GM12865 (cell line): ENCODE measurements at places on chromosomes 3 and 15.

- DNase-seq = peak; percentile 74
These were observed 136.2 kb downstream of the CHDH start for GRCh38 chr3:53709860-53710674.

DNA sequence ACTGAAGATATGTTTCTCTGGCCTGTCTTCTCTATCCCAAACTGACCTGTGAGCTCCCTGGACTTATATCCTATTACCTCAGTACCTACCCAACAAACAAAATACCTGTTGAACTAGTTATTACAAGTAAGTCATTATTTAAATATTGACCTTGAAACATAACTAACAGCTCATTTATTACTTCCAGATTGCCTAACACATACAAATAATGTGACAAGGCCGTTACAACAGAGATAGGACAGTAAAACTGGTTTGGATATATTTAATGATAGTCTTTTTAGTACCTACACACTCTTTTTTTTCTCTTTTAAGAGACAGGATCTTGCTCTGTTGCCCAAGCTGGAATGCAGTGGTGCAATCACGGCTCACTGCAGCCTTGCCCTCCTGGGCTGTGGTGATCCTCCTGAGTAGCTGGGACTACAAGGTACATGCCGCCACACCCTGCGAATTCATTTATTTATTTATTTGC, 145.0 kb downstream of the ADAM10 start:
- DNase-seq = no peak

DNA sequence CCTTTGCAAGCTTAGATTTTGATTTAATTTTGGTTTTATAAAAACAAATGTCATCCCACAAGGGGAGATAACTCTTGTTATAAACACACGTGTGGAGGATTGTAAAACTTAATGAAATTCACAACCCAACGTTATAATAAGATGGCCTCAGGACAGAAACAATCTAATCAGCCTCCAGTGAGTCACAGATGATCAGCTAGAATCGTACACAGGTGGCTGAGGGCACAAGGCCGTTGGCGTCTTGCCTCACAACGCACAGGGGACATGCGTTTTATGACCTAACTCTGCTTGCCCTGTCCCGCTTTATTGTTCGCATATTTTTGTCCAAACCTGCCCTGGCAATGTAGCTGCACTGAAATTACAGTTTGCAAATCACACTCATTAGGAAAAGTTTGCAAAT, 121.9 kb upstream of the PDZRN3 start:
- no peak for DNase-seq

- peak; percentile 68 for DNase-seq
These were observed 7.2 kb upstream of the MCF2L2 start for GRCh38 chr3:183435661-183436060.

- DNase-seq = no peak
These were observed 296 bp downstream of the TPRA1 start for GRCh38 chr3:127590282-127590592.
